ENCODE measurements at places on chromosomes 1 and 21.

DNA sequence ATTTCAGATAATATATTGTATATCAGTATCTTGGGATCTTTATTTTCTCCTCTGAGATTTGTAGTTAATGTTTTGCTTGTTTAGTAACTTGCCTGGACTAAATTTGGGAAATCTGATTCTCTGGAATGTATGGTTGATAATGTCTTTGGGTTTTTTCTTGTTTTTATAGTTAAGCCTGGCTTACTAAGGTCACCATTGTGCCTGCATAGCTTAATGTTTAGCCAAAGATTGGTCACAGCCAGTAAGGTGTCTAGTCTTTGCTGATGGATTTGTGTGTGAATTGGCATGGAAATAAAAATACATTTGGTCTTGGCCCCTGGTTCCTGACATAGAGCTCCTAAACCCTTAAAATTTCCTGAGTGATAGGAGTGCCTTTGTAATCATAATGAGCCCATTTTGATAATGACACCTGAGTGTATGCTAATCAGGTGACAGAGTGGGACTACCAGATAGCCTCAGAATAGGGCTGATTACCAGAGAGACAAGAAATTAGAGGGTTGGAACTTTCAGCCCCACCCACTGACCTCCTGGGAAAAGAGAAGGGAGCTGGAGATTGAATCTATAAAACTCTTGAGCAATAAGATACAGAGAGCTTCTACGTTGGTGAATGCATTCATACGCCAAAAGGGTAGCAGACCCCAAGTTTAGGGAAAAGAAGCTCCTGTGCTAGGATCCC, 47.9 kb upstream of the NUF2 start:
- no peak for DNase-seq

DNA sequence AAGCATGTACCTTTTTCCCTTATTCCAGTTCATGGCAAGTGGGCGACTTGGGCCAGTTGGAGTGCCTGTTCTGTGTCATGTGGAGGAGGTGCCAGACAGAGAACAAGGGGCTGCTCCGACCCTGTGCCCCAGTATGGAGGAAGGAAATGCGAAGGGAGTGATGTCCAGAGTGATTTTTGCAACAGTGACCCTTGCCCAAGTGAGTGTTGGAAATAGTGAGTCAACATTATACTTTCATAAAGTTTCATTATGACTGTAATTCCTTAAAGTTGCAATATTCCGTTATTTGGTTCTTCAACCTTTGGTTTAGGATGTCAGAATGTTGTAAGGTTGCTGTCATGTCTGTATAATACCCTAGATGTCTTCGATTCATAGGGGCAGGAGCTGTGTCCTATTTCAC, 230.5 kb downstream of the TPR start:
- DNase-seq, result no peak

DNA sequence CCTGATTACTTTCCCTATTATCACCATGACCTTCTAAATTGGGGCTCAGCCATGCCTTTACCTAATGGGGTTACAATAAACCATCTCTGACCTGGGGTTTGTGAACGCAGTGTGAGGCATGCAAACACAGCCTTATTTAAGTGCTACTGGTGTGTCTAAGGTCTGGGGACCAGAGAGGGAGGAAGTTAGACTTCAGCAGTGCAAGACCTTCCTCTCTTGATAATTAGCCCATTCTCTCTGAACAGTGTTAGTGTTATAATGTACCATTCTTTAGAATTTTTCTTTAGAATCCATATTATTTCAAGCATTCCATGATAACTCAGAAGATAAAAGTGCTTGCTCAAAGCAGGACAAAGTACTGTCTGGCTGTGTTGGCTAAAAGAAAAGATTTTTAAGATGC, 10.5 kb upstream of the LRRC8D start:
- no peak for DNase-seq

DNA sequence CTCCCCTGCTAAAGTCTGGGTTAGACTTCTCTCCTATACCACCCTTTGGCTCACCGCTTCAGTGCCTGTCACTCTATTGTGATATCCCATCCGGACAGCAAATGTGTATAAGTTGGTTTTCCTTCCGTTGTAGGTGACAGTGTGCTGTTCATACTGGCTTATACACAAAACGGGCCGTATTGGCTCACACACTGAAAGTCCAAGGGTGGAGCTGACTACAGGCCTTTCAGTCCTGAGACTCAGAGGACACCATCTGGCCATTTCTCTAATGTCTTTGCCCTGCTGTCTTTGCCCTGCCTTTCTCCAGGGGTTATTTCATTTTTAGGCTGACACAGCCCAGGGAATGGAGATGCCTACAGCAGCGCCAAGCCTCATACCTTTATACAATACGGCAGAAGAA, 90.7 kb downstream of the URB2 start:
- DNase-seq, result no peak

- DNase-seq, result peak; percentile 27
Observed at GRCh38 chr1:20484519-20485462, 1.2 kb downstream of the CAMK2N1 start.

DNA sequence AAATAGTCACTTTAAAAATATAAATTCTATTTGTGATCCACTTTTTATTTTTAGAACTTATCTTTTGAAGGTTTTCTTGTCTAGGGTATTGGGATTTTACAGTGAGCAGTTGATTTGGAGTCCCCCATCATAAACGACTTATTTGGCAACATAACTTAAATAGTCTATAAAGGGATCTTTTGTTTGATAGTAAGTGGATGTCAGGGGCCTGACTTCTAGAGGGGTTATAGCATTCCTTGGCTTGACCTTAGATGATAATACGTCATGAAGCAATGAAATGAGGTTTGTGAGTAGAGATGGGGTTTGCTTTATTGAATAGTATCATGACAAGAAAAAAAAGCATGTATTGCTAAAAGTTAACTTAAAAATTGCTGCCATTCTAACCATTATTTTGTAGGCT, 17.8 kb downstream of the VPS45 start:
- no peak for DNase-seq

GRCh38 chr1:112704934-112705627, 1.8 kb downstream of the RHOC start:
- peak; percentile 83 for DNase-seq

- no peak for DNase-seq
Observed at GRCh38 chr1:69639159-69639558, 71.4 kb downstream of the LRRC7 start.

GRCh38 chr1:1144122-1144842, 28.4 kb upstream of the C1orf159 start:
- no peak for DNase-seq

- peak; percentile 53 for DNase-seq
Observed at GRCh38 chr1:1001057-1001783, 1.3 kb upstream of the HES4 start.

- DNase-seq, result no peak
Observed at GRCh38 chr1:94973309-94973922, 46.5 kb upstream of the CNN3 start.

- no peak for DNase-seq
Observed at GRCh38 chr1:5706239-5706638, 286.0 kb downstream of the NPHP4 start.

DNA sequence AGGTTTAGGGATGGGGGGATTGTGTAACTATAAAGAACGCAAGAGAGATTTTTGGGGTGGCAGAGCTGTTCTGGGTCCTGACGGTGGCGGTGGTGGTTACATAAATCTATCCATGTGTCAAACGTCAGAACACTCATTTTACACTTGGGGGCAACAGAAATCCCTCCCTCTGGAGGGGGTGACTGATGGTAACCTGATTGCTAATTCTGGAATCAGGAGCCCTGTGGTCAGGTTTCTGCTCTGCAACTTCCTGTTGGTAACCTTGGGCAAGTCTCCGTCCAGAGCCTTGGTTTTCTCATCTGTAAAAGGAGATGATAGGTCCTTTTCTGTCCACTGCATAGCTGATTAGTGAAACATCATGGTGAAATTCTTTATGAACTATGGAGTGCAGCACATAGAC, 40.9 kb downstream of the ALPL start:
- no peak for DNase-seq

GRCh38 chr1:206411321-206411720, 59.0 kb upstream of the IKBKE start:
- DNase-seq, result no peak

DNA sequence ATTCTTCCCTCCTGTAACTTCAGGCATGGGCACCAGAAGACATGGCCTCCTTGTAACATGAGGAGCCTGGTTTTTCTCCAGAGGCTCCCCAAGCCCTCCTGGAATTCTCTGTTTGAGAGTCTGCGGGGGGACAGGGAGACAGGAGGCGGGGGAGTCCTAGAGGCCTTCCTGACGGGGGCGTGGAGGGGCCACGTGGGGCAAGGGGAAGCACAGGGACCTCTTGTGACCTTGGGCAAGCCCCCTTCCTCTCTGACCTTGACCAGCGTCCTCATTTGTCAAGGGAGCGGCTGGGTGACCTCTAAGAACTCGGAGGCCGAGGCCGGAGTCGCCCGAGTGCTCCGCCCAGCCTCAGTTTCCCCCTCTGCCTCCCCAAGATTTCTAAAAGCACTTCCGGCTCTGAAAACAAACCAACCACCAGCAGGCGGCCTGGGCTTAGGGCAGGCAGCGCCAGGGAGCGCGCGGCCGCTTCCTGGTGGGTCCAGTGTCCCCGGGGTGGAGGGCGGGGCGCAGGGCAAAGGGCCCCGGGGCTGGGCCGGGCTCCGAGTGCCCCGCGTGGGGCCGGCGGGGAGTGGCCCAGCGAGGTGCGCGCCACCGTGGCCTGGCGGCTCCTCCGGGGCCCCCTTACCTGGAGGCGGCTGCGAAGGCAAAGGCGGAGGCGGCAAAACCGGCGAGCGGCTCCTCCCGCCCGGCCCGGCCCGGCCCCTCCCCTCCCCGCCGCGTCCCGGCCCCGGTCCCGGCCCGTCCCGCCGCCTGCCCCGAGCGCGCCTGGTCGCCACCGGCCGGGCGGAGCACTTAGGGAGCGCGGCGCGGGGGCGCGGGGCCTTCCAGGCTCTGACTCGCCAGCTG, at the start of gene TMCO4:
TMCO4 (minus strand) TSS at position 687 of the 846 bp plus-strand sequence. CDS start 19,158 bp downstream, outside the sequence.
- DNase-seq, result peak; percentile 73

- peak; percentile 60 for DNase-seq
Observed at GRCh38 chr1:117059334-117059677, 820 bp upstream of the TTF2 start.

- no peak for DNase-seq
Observed at GRCh38 chr1:26020330-26020768, 1.2 kb upstream of the EXTL1 start.

DNA sequence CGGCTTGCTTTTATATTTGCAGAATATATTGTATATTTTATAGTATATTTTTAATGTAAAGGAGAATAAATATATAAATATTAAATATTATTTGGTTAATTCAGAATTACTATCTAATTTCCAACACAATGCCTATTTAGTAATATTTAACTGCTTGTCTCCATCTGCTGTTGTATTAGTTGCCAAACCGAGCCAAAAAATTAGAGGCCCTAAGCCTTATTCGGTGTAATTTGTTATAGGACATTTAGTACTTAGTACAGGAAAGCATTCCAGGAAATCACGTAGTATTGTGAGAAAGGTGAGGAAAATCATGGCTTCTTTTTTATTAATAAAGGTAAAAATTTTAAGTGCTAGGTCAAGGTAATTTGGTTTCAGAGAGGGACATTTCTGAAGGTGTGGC, 93.8 kb downstream of the DNM3 start:
- no peak for DNase-seq

GRCh38 chr1:10941891-10942541, 70.4 kb upstream of the TARDBP start:
- DNase-seq, result peak; percentile 82

- DNase-seq, result no peak
Observed at GRCh38 chr1:23362218-23362713, 7.4 kb downstream of the ZNF436 start.

DNA sequence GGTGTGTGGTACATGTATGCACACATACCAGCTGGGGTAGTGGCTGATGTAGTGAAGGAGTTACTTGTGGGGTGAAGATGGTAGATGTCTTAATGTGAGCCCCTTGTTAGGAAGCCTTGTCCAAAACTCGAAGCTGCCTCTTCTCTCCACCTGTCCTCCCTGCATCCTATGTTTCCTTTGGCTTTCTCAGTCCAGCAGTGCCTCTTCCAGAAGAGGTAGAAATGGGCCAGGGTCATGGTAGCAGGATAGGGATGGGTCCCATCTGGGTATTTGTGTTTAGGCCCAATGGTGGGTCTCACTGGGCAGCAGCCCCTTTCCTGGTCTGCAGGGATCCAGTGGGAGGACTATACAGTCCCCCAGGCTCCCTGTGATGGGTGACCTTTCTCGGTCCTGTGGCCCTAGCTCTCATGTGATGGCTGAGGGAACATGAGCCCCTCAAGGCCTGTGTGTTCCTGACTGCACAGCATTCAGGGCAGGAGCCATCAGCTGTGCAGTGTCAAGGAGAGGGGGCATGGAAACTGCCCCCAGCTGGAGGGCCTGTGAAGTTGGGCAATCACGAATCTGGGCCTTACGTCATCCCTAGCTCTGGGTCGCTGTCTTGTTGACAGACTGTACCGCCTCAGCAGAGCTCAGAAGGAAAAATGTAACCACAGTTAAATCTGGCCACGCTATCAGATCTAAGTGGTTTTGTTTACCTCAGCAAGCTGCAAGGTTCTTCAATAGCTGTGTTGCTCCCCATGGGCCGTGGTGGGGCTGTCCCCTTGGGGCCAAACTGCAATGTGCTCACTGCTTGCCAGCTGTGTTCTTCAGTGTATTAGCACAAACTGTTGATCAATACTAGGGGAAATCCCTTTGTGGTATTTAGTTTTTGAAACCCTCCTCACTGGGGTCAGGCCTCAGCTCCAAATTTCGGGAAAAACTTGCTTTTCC, 82.7 kb downstream of the NOS1AP start:
- DNase-seq, result no peak

- DNase-seq, result no peak
Observed at GRCh38 chr1:167086033-167086432, 4.1 kb downstream of the GPA33 start.

- DNase-seq, result no peak
Observed at GRCh38 chr1:22104865-22105437, 37.9 kb downstream of the WNT4 start.

GRCh38 chr1:20480951-20481617, 4.9 kb downstream of the CAMK2N1 start:
- DNase-seq, result no peak

- DNase-seq, result no peak
Observed at GRCh38 chr1:215623162-215623561, 56.1 kb downstream of the KCTD3 start.

GRCh38 chr1:186016856-186017255, 282.7 kb downstream of the HMCN1 start:
- no peak for DNase-seq

GRCh38 chr1:177862916-177863315, 106.9 kb downstream of the SEC16B start:
- no peak for DNase-seq

Data from psoas muscle (tissue), 8 donors.